ENCODE measurements at places on chromosomes 2 and 18.

DNA sequence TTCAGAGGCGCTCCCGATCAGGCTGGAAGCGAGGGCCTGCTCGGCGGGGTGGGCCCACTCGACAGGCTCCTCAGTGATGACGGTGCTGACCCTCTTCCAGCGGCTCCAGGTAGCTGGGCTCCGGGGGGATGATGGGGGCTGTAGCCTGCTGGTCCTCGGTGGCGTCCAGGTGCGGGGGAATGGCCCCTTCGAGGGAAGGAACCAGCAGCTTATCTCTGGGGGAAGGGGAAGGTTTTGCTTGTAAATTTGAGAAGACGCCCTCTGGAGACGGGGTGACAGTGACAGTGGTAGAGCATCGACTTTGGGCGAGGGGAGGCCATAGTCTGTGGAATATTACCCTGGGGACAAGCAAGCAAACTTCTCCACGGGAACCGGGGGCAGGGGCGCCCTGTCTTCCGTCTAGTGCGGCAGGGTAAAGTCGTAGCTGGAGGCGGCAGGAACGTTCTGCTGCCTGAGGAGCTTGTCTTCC is 891.9 kb upstream of the LRRTM1 start:
- no peak for DNase-seq

- no peak for DNase-seq
Observed at GRCh38 chr2:187529248-187529976, 24.8 kb downstream of the TFPI start.

DNA sequence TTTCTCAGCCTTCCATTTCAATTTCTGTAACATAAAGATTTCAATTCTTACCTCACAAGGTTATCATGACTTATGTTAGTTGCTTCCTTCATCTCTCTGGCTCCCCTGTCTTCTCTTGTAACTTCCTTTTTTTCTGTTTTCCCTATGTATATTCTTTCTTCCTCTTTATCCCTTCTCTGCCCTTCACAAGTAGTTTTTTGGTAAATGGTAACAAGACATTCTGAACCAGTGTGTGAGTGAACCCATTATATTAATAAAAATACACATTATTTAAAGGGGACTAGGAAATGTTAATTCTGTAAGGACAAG is 8.4 kb downstream of the ACSL3 start:
- no peak for DNase-seq

DNA sequence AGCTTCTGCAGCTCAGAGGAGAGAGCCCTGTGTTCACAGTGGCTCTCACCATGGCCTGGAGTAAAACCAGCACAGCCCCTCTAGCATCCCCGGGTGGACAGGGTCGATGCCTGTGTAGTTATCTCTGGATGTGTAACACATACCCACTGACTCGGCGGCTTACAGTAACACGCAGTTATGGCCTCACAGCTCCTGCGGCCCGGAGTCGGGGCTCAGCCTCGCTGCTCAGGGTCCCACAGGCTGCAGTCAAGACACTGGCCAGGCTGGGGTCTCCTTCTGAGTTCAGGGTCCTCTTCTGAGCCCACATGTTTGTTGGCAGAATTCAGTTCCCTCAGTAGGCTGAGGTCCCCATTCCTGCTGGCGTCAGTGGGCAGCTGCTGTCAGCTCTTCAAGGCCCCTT is 2.5 kb upstream of the RAB17 start:
- DNase-seq: no peak

DNA sequence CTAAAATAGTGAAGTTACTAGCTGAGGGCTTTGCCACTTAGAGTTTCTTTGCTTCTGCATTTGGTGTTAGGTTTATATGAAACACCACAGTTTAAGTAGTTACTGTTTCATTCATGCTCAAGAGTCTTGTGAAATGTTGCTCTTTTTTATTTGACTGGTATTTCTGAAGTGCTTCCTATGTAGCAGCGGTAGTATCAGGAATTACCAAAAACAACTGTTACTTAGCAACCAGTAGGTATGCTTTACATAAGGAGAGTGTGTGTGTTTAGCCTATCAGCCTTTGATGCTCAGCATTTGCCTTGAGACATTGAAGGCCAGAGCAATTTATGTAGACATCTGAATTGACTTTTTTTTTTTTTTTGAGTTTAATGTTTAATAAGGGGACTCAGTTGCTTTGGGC is 3.6 kb downstream of the DIS3L2 start:
- DNase-seq: no peak

DNA sequence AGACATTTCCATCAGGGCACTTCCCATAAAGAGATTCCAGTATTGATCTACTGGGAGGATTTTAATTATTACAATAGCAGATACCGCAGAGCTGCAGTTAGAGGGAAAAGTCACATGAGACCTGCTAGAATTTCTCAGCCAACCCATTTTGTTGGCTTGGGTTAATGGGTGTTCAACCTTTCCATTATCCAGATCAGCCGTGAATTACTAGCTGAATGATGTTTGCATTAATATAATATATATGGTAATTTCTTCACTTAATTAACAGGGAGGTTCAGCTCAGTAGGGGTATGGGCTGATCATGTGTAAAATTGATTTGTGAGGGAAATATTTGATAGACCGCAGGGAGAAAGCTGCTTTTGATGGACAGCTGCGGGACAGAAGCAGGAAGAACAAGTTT is 56.4 kb upstream of the OTX1 start:
- DNase-seq: no peak

- DNase-seq: no peak
Observed at GRCh38 chr18:76484749-76485387, 10.2 kb downstream of the ZNF516 start.

DNA sequence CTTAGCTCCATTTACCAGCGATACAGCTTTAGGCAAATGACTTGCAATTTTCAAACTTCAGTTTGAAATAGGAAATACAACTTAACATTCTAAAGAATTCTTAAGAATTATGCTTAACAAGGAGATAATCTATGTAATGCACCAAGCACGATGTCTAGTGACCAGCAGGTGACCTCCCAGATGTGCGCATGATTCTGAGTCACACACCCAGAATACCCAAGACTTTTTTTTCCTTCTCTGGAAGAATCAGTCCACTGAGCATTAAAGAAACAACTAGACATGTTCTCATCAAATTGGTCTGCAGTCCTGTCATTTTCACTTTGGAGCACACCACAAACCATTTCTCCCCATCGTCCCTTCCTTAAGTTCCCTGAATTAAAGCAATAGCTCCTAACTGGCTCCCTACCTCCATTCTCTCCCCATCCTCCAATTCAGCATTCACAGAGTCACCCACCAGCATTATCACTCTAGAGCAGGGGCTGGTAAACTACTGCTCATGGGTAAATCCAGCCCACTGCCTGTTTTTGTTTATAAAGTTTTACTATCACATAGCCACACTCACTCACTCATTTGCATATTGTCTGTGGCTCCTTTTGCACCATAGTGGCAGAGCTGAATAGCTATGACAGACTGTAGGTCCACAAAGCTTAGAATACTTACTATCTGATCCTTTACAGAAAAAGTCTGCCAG is 13.2 kb downstream of the EVA1A start:
- DNase-seq: no peak

GRCh38 chr2:12778811-12779579 is 62.3 kb downstream of the TRIB2 start:
- DNase-seq: no peak

- DNase-seq: no peak
Observed at GRCh38 chr18:56637711-56638231, 621 bp downstream of the TXNL1 start.

DNA sequence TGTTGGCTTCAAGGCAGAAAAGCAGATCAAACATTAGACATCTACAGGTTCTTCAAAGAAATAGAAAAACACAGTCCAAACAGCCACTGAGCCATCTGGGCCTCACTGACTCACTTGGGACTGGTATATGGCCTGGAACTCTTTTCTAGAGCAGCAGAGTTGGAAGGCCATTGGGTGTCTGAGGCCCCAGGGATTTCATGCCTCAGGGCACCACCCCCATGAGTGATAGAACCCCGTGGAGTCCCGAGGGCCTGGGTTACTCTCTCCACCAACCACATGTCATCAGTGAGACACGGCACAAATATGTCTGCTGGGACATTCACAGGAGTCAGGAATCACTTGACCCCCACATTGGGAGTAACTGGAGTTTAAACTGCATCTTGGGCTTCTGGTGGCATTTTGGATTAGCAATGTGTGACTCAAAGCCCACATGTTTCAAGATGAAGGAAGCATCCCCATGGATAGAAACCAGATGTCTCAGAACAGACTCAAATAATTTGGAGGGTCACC is 44.0 kb downstream of the CAPN13 start:
- DNase-seq: no peak

DNA sequence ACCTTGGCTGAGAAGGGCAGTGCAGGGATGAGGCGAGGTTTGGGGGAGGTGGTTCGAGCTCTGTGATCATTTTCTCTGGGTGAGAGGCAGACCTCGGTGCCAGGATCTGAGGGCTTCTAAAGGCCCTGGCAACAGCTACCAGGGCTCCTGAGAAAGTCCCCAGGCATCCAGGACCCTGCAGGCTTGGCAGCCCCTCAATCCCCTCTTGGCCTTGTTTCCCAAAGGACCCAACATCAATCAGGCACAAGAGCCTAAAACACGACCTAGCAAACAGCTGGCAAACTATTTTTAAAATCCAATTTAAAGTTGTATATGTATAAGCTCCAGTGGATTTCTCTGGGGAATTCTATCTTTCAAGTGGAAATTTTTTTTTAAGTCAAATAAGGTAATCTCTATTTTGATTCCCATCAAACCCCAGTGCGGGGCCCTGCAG is 15.0 kb upstream of the MAT2A start:
- DNase-seq: no peak

- no peak for DNase-seq
Observed at GRCh38 chr2:70527447-70528080, 26.1 kb downstream of the TGFA start.

GRCh38 chr2:209358992-209359391 is 64.9 kb upstream of the MAP2 start:
- DNase-seq: no peak

- no peak for DNase-seq
Observed at GRCh38 chr18:30709595-30709994, 332.9 kb downstream of the DSC3 start.

GRCh38 chr2:5690718-5691220 is 1.4 kb upstream of the SOX11 start:
- DNase-seq: no peak

DNA sequence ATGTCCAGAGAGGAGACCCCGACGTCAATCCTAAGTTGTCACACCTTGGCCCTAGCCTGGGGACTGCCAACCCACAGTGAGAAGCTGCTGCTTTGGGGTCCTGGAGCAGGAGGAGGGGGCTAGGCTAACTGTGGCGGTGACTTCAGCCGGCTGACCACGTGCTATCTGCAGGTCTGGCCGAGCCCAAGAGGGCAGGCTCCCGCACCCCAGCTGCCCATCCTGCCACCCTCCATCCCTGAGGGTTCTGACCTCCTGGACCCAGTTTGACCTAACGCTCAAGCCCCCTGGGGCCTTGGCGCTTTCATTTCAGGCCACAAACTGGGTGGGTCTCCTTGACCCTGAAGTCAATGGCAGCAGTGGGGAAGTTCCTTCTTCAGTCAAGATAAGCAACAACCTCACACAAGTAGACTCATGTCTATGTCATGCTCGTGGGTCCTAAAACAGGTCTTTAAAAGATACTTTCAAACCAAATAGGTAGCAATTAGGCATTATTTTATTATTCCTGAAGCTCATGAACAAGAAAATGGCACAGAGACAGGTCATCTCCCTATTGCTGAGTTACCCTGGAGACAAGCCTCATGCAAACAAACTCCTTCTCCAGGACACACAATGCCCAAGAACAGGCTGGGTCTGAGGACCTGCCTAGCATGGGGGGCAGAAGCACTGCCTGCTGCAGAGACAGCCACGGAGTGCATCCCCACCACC is 2.3 kb downstream of the HES6 start:
- DNase-seq: no peak

DNA sequence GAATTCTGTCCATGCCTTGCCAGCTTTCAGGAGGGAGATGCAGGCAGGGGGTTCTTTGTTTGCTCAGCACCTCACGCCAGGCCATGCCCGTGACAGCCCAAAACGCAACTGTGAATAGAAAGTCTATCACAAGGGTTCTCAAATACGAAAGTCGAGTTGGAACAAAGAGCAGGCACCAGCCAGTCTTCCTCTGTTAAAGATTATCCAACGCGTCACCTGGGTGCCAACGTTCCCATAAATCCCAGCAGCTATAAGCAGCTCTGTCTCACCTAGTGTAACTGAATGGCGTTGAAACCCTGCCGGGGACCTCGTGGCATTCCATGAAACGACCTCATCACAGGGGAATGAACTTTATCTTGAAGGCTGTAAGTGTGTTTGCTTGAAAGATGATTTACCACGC is 84.8 kb upstream of the GATA6 start:
- DNase-seq: no peak

- DNase-seq: no peak
Observed at GRCh38 chr2:201267278-201268030, 7.1 kb downstream of the CASP8 start.

- peak; percentile 56 for DNase-seq
Observed at GRCh38 chr2:128309280-128310093, 9.2 kb downstream of the HS6ST1 start.

DNA sequence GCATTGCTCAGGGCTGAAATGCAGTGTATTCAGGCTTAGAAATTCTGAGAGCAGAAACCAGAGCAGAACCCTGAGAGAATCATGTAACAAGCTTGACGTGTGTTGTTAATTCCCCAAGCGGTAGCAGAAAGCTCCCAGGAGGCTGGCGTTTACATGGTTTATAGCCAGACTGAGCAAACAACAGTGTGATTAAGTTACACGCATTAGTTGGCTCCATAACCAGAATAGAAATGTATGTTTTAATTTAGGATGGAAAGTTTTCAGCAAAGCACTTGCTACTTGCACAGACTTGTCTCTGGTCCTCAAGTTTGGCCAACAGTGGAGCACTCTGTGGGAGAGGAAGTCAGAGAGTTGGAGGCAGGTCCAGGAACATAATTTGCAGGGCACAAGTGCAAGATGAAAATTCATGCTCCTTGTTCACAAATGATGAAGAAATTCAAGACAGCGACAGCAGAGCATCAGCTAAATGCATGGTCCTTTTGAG is 69.3 kb downstream of the MAPK4 start:
- DNase-seq: no peak

GRCh38 chr2:60149176-60149575 is 404.3 kb downstream of the BCL11A start:
- DNase-seq: no peak

DNA sequence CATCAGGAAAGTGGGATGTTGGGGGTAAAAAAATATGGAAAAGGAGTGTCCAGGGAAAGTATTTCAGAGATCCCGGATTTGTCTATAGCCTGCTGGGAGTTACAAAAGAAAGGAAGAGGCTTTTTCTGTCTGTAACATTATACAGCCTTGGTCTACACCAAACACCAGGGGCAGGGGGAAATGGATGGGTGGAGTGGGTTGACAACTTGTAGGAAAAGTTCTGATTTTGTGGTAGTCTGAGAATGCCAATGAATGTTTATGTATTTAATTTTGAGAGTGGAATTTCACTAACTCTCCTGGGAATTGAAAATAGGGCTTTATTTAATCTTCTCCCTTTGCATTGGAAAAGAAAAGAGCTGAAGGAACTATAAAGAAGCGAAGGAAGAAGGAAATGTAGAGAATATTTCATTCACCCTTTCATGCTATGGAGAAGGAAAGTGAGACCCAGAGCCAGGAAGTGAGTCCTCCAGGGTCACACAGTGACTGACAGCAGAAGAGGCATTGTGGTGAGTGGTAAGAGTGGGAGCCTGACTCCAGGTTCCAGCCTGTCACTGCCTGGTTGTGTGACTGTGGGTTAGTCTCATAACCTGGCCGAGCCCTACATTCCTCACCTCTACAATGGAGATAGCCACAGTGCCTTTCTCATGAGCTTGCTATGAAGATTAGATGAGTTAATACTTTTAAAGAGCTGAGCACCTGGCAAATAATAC is 346.3 kb upstream of the TNP1 start:
- no peak for DNase-seq

Measured in SW480 (cell line).